AG09309 (cell line): ENCODE measurements at places on chromosomes 7 and 10.

DNA sequence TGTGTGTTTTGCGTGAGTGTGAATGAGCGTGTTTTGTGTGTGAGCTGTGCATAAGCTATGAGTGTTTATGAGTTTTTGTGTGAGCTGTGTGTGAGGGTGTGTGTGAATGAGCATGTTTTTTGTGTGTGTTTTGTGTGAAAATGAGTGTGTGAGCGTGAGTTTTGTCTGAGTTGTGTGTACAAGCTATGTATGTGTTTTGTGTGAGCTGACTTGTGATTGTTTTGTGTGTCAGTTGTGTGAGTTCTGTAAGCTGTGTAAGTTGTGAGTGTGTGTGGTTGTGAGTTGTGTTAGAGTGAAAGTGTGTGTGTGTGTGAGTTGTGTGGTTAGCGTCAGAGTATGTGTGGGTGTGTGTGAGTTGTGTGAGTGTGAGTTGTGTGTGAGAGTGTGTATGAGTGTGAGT lies 343.2 kb downstream of the PTPRN2 start:
- no peak for DNase-seq

GRCh38 chr10:126080291-126080825 lies 184.0 kb downstream of the FANK1 start:
- DNase-seq = no peak

- DNase-seq = no peak
Measured at GRCh38 chr10:32143302-32143847, 87.2 kb upstream of the KIF5B start.

DNA sequence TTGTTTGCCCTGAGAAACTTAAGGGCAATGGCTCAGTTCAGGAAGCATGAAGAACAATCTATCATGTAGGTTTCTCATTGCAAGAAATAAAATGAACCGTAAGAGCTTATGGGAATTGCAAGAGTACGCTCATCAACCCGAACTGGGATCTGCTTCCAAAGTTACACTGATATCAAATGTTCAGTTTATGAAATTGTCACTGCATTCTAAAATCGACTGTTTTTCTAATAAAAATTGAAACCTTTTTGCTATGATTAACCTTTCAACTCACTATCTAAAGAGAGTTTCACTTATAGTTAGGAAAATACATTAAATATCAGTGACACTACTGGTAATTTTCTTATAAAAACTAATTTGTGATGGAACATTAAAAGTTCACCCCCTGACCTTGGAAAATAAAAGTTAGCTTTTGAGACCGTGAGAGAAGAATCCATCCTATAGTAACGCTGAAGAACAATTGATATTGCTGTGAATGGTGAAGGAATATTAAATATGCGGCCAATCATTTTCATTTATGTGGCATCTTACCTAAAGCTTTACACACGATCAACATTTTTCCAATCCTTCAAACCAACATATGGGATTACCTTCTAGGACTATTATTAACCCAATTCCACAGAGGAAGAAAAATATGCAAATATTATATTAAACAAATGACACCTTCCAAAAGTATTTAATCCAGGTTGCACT lies 2.2 kb downstream of the MEOX2 start:
- DNase-seq = no peak

DNA sequence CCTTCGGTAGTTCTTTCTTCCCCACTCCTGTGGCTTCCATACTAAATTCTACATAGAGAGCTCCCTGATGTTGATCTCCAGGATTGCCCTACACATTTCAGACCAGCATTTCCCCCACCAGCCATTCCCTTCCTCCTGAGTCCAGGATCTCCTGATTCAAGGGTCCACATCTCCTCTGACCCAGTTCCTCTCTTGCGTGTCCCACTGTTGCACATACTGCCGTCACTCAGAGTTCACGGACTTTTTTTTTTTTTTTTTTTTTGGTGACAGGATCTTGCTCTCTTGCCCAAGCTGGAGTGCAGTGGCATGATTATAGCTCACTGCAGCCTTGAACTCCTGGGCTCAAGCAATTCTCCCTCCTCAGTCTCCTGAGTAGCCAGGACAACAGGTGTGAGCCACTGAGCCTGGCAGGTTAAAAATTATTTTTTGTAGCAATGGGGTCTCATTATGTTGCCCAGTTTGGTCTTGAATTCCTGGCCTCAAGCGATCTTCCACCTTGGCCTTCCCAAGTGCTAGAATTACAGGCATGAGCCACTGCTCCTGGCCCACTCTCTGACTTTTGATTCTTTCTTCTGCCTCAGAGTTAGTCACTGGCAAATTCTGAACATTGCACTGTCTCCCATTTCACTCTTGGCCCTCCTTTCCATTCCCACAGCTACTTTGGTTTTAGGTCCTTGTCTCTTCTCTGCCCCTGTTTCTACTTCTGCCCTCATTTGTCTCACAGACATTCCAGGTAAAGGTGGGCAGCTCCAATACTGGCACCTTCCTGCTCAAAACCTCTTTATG lies 29.6 kb upstream of the ZRANB1 start:
- DNase-seq = no peak

GRCh38 chr10:15027741-15028140 lies 16.0 kb upstream of the OLAH start:
- no peak for DNase-seq

- no peak for DNase-seq
Measured at GRCh38 chr10:7945469-7946187, 108.9 kb upstream of the GATA3 start.

- no peak for DNase-seq
Measured at GRCh38 chr10:30171601-30172000, 112.2 kb upstream of the JCAD start.

GRCh38 chr10:6382081-6382480 lies 179.3 kb downstream of the PFKFB3 start:
- DNase-seq = peak; percentile 18

DNA sequence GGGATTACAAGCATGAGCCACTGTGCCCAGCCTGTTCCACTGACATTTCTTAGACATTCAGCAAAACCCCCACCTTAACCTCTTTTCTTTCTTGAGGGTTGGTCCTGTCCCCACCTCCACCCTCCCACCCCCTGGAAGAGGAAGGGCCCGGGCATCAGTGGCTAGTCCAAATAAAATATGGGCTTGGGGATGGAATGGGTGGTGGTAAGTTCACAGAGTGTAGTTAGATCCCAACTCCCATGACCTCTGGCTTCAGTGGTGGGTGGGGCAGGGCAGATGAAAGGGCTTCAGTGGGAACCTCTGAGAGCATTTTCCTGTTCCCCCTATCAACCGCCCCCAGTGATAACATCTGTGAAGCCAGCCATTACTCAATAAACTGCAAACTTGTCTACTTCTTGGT lies 9.8 kb downstream of the SFXN3 start:
- no peak for DNase-seq

DNA sequence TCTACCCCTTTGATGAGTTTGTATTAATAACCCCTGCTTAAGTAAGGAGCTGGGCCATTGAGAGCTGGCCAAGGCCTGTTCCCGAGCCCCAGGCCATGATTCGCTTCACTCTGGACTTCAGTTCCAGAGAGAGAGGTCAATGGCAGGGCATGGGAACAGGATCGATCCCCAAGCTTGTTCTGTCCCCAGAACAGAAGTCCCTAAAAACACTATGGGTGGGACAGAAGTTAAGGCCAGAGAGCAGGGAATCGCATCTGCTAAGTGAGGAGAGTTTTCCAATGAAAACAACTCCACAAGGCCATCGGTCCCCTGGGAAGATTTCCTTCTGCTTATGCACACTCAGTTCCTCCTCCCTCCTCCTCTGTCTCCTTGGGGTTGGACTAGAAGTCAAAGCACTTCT lies 159.6 kb downstream of the LSM5 start:
- DNase-seq = no peak

- no peak for DNase-seq
Measured at GRCh38 chr7:127751062-127751461, 99.1 kb downstream of the SND1 start.

GRCh38 chr7:126979722-126980121 lies 273.0 kb downstream of the GRM8 start:
- no peak for DNase-seq

DNA sequence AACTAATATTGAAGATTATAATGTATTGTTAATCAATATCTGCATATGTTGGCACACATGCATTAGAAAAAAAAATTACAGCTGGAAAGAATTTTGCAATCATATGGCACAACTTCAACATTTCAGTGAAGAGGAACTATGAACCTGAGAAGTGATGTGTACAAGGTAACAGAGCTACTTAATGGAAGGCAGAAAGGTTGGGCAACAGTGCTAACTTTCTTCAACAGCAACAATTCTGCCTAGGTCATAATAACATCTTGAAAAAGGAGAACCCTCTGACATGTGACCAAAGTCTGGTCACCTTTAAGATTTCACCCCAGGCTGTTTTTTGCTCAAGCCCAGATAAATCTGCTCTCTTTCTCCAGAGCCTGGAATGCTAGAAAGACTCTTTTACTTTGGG lies 47.9 kb upstream of the SKAP2 start:
- DNase-seq = no peak

DNA sequence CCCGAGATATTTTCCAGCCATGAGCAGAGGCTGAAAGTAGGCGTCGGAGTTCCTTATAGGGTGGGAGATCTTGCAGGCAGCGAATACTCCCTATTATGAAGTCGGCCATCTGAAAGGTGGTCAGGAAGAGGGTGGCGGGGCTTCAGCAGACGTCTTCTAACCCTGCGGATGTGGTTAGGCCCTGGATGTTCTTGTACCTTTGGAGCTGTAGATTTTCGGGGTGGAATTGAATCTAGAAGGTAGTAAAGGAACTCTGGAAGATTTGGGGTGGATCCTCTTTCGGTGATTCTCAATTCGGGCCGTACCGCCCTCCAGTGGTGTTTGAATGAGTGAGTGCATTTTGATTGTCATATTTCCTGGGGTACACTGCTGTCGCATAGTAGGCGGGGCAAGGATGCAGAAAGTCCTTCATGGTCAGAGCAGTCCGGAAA lies 635 bp downstream of the NUP205 start:
- no peak for DNase-seq

DNA sequence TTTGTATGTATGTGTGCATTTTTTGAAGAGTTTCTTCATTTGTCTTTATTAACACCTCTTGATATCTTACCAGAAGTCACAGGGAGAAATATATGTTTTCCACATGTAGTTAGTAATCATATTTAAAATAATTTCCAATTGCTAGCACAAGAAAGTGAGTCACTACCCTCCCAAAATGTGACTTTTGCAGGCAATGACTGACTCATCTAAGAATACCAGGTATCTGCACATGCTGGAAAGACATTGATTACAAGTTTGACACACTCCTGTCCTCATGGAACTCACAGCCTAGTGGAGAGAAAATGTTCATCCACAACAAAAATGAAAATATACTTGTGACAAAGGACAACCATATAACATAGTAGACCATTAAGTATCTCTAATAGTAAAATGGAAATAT lies 82.9 kb downstream of the SEMA3D start:
- no peak for DNase-seq

GRCh38 chr10:120700426-120700825 lies 150.7 kb upstream of the WDR11 start:
- DNase-seq = no peak

- no peak for DNase-seq
Measured at GRCh38 chr10:36773652-36774051, 351.7 kb upstream of the ANKRD30A start.
